Left forelimb (tissue), 1 donor: ENCODE measurements at places on chromosomes 4 and X.

GRCh38 chrX:13285229-13285628, 34.6 kb downstream of the ATXN3L start:
- no peak for DNase-seq

DNA sequence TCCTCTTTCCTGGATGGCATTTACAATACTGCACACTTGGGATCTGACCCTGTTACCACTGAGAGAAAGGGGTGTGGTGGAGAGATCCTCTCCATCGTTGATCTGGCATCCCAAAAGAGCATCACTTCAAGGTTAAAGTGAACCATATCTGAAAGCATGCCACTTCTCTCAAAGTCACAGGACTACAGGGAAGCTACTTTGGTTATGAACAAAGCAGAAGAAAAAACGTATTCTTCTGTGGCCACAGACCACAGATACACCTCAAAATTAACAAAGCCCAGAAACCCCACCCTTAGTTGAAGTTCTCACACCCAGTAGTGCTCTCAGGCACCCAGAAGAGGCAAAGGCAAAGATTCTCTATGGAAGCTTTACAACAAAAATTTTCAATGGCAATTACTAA, 108.3 kb downstream of the JADE1 start:
- no peak for DNase-seq

GRCh38 chrX:134423606-134424005, 36.4 kb upstream of the HPRT1 start:
- no peak for DNase-seq

GRCh38 chr4:83012200-83012686, 1.6 kb upstream of the LIN54 start:
- DNase-seq: peak; percentile 67

DNA sequence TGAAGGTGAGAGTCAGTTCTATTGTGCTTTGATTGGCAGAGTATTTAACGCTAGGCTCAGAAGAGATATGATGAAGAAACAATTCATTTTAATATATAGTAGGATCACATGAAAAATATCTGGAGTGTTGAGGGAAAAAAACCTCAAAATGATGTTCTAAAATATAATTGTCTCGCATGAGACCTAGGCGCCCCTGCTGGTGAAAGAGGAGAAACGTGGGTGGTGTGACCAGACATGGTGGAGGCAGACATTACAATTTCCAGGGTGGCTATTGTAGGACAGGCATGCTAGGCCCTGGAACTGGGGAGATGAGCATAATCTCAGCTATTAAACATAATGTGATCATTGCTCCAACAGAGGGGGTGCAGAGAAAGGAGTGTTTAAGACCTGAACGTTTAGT, 210.0 kb downstream of the HS3ST1 start:
- DNase-seq: no peak

DNA sequence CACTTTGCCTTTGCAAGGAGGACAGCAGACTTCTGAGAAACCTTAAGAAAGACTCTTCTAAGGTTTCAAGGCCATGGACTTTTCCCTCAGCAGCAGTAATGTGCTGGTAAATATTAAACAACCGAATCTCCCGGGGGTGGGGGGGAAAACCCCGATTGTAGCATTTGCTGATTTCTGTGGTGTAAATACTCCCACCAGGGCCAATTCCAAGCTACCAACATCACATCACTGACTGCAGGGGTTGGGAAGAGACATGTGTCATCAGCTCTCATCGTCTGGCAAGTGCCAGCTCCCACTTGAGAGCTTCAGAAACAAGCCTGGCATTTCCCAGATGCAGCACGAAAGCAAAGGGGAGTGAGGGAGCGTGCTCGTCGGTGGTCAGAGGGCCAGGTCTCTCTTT, 101.2 kb downstream of the BCOR start:
- DNase-seq: no peak

GRCh38 chr4:98688411-98689290, 30.2 kb upstream of the TSPAN5 start:
- no peak for DNase-seq

DNA sequence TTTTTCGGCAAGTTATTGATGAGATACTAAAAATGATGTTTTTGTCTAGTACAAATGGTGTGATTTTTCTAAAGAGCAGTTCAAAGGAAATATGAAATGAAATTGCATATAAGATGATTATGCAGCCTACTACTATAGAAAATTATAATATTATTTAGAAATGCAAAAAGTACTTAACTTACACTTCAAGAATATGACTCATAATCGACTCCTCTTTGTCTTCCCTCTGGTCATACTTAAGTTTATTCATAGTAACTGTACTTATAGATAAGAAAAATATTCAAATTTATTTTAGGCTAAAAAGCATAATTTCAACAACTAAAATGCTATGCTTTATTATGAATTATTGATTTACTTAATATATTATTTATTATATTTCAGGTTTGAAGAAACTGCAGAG, 33.2 kb downstream of the CEP44 start:
- DNase-seq: no peak

DNA sequence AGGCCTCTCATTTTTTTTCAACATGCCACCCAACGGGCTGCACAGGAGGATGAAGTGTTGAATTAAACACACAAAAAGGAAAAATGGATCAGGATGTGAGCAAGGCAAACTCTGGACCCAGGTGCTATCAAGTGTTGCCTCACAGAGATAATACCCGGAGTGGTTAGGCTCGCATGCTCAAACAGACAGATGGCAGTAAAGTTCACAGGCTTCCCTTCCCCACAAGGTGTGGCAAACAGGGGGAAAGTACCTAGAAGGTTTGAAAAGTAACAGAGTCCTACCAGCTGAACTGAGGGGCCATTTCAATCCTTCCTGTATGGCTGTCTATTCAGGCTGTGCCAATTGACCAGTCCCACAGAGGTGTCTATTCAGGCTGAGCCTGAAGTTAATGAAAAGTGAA, 123.9 kb upstream of the GC start:
- no peak for DNase-seq

DNA sequence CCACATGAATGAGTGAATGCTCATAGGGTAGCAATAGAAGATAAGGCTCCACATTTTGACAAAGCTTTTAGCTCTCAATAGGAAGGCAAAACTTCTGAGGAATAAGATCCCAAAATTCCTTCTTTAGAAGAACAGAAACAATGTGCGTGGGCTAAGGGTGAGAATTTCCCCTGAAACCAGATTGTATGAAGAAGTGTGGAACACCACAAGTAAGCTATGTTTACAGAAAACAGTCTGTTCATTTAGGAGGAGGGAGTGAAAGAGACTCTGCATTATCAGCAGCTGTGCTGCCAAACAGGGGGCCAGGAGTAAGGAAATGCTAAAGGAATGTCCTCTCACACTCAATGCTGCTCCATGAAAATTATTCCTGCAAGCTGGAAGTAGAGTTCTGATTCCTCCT, 851.6 kb downstream of the CENPC start:
- DNase-seq: no peak
